ENCODE measurements at places on chromosomes 3 and 15.

DNA sequence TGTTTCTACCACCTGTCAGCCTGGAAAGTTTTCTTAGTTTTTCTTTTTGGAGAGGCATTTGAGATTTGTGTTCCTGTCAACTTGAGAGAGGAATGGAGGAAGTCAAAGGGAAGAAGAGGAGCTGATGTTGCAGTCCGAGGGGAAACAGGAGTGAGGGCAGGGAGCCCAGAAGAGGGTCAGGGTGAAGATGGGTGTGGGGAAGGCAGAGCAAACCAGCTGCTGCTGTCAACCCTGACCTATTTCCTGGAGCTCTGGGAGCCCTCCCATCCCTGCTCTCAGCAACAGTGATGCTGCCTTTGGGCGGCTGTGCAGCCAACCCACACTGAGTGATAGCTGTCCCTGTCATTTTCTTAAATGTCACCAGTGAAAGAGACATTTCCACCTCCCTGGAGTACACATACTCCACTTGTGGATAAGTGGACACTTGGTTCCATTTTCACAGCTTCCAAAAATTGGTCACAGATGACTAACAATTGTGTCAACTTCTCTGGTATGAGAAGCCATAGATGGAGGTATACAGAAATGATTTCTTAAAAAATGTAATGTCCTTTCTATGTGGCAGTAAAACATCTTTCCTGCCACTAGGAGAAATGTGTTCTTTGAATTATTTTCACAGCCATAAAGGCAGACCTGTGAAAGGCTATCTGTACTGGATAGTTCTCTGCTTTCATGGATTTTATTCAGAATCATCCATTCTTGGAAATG lies 556.3 kb upstream of the TBL1XR1 start:
- DNase-seq: no peak

GRCh38 chr3:14298442-14298841 lies 104.0 kb upstream of the SLC6A6 start:
- no peak for DNase-seq

DNA sequence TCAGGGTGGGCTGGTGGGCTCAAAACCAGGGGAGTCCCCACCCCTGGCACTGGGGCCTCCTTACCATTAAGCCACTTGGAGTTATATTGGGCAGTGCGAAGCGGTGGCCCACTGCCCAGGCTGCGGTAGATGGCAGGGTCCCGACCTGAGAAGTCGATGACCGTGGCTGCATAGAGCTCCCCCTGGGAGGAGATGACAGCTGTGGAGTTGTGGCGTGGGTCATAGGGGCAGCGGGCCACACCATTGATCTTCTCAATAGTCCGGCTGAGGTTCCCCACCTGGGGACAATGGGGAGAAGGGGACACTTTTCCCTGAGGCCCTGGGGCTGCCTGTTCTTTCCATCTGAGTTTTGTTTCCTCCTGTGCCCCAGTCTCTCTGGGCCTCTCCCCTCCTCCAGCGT lies 99.8 kb downstream of the SEMA5B start:
- no peak for DNase-seq

DNA sequence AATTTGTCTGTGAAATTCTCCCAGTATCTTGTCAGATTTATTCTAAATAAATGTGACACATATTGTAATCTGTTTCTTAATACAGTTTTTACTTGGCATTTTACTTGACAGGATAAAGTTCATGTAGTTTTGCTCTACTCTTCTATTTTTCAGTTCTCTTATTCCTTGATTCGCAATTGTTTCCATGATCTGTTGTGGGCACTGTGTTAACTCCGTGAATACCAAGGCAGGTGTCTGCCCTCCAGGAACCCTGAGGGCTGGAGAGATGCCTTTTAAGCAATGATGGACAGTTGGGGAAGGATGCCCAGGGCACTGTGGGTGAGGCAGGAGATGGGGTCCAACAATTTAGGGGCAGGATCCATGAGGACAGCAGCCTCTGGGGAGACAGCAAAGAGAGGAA lies 3.1 kb downstream of the CLDN11 start:
- no peak for DNase-seq

GRCh38 chr15:73442421-73442820 lies 543 bp upstream of the REC114 start:
- no peak for DNase-seq

DNA sequence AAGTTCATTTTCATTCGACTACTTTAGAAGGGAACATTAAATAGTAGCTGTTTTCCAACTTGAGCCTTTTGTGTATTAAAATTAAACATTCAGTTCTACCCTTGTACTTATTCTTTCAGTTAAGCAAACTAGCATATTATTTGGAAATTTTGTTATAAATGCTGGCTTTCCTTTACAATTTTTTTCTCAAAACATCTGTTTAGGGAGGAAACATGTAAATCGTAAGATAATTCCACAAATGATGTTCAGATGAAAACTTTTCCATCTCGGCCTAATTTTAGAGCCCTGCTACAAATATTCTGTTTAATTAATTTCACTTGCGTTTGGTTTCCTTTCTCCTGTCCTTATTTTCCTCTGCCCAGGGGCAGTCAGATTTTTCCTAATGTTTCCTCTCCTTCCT lies 476.2 kb upstream of the RGMA start:
- DNase-seq: no peak

GRCh38 chr15:99593070-99593469 lies 27.3 kb downstream of the MEF2A start:
- no peak for DNase-seq

DNA sequence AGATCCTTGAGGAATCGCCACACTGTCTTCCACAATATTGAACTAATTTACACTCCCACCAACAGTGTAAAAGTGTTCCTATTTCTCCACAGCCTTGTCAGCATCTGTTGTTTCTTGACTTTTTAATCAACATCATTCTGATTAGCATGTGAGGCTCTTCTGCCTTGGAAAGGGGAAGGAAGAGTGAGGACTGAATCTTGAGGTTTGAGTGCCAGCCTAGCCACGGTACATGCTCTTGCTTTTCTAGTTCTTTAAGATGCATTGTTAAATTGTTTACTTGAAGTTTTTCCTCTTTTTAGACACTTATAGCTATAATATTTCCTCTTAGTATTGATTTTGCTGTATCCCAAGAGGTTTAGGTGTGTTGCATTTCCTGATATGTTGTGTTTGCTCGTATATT lies 596.1 kb downstream of the OTOL1 start:
- DNase-seq: no peak

- no peak for DNase-seq
These were observed 6.7 kb upstream of the TM4SF1 start for GRCh38 chr3:149384167-149384566.

DNA sequence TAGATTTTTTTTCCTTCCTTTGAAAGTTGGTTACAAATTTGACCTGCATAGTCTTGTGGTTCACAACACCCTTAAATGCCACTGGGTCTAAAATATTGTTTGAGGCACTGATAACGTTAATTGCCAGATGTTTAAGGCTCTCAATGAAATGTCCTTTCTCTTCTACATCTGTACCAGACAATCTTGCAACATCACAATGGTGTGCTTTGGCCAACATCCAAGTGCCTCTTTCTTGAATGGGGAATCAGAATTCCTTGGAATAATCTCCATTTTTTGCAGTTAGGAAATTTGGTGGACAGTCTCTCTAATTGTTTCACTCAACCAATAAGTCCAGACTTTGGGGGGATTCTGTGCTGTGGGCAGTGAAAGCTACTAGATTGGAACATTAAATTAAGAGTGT lies 26.0 kb upstream of the PEX5L start:
- no peak for DNase-seq

DNA sequence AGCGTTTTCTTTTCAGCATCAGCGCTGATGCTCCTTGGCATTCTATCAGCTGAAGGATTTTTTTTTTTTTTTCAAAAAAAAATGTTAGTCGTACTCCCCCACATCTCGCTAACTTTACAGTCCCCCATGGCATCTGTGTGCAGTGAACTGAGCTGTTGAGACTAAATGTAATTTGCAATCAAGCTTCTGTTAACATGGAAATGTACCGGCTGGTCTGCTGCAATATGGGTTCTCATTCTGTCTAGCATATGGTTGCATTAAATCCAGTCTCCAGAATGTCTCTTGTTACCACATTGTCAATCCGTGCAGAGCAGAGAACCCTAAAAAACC lies 32.2 kb upstream of the TPRG1 start:
- DNase-seq: no peak

DNA sequence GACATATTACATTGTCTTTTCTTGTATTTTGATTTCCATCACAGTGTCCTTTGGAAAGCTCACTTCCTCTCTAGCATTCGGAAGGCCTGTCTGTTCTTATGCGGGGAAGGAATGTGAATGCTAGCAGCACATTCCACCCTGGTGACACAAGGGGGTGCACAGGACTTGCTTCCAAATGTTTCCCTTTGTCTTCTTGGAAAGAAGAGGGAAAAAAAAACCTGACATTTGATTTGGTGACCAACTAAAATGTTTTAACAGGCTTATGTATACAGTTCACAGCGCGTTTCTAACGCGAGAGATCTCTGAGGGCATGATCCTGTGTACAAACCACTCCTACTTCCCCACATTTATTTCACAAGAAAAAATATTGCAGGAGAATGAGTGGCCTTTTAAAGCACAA lies 107.6 kb upstream of the FXR1 start:
- peak; percentile 8 for DNase-seq

GRCh38 chr3:113242096-113242581 lies 30.8 kb downstream of the BOC start:
- DNase-seq: no peak

DNA sequence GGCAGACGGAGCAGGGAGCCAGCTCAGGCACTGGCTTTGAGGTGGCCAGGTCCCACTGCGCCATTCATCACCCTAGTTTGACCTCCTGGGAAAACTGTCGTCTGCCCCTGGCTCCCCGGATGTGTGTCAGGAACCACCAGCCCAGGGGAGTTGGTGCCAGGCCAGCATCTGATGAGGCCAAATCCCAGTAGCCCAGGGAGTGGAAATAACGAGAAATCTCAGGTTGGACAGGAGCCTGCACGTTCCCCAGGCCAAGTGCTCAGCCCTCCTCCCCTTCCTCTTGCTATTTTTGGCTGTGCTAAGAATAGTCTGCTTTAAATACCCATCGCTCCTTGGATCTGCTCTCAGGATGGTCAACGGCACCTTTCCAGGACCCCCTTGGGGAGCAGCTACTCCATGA lies 93.1 kb upstream of the RPL32 start:
- no peak for DNase-seq

DNA sequence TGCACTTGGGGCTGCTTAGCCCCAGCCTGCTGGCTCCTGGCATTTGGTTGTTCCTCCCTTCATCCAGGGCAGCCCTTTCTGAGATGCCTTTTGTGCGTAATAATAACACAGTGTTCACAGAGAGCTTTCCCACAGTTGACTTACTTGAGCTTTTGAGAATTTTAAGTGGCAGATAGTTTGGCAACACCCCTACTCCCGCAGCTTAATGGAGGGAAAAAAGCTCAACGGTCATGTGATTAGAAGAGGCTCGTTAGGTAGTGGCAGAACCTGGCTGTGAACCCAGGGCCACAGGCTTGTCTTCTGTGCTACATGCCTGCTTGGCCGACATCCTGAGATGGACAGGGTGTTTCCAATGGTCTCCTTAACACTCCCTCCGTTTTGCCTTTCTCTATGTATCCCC lies 4.7 kb downstream of the KBTBD13 start:
- no peak for DNase-seq

- no peak for DNase-seq
These were observed 4.4 kb downstream of the NUSAP1 start for GRCh38 chr15:41337047-41337446.

GRCh38 chr15:68781217-68781616 lies 39.5 kb downstream of the ANP32A start:
- no peak for DNase-seq

- DNase-seq: no peak
These were observed 96.4 kb downstream of the ITPR1 start for GRCh38 chr3:4589475-4590097.

- DNase-seq: no peak
These were observed 51.8 kb downstream of the ADCY5 start for GRCh38 chr3:123397050-123397590.

DNA sequence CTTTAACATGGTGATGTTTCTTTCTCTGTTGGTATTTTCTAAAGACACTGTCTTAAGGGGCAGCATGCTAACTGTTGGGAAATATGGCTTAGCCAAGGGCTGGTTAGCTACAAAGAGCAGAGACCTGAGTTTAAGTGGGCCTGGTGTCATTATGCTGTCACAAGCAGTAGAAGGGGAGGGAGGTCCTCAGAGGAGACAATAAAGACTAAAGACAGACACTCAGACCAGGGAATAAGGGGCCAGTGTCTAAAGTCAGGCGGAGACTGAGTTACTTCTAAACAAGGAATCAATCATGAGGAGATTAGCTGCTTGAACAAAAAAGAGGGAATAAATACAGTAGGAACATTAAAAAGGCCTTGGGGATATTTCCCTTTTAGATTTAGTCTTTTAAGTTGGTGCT lies 142.7 kb upstream of the DPPA4 start:
- DNase-seq: no peak

- no peak for DNase-seq
These were observed 239.8 kb downstream of the STAG1 start for GRCh38 chr3:136512381-136512780.

DNA sequence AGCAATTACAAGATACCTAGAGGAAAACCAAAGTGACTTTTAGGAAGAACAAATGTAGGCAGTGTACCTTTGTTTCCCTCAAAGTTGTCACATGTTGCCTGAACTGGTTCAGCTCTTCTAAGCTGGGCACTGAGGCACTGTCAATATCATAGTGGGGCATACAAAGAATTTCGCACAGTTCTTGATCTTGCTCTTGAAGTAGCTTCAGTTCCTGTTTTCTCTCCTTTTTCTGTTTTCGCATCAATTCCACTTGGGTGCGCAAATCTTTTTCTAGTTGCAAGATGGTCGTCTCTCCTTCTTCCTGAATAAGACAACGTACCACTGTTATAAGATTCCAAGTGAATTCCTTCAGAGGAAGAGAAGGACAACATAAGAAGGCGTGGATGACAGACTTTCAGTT lies 12.7 kb downstream of the PRC1 start:
- DNase-seq: no peak

DNA sequence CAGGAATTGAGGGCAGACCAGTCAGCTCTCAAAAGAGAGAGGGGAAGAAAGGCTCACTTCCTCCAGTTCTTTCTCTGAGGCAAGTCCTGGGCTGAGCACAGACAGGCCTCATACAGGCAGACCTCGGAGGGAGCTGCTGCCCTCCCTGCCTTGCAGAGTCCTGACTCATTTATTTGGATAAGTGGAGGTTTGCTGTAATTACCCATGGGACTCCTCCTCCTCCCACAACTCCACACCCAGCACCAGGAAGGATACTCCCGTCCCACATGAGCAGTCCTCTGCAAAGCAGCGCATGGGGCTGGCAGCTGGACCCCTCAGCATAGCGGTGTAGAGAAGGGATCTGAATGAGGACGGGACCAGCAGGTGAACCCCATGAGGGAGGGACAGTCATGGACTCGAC lies 13.4 kb upstream of the SCN10A start:
- DNase-seq: no peak

DNA sequence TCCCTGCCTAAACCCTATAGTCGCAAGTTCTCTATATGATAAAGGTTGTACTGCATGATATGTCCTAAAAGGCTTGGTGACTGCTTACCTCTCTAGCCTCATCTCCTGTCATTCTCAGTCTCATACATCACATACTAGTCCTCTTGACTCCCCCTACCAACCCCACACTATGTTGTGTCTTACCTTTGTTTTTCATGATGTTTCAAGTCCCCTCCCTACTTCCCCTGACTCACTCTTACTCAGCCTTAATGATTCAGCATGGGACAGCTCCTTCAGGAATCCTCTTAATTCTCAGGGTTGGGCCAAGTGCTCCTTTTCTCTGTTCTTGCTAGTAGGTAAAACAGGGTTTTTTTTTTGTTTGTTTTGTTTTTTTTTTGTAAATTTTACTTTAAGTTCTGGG lies 49.6 kb downstream of the SLMAP start:
- no peak for DNase-seq

Measured in SHP77 treated with DMSO at 0.1 percent for 48 hours (cell line).